ENCODE measurements at places on chromosomes 1 and 21.

- no peak for DNase-seq
These were observed 106.7 kb downstream of the MIS18A start for GRCh38 chr21:32172106-32172505.

- no peak for DNase-seq
These were observed 1.6 kb downstream of the CNIH4 start for GRCh38 chr1:224358237-224358636.

- no peak for DNase-seq
These were observed 43.5 kb upstream of the ADARB1 start for GRCh38 chr21:45030682-45031570.

GRCh38 chr1:15667362-15667761, 16.8 kb upstream of the PLEKHM2 start:
- DNase-seq = no peak

DNA sequence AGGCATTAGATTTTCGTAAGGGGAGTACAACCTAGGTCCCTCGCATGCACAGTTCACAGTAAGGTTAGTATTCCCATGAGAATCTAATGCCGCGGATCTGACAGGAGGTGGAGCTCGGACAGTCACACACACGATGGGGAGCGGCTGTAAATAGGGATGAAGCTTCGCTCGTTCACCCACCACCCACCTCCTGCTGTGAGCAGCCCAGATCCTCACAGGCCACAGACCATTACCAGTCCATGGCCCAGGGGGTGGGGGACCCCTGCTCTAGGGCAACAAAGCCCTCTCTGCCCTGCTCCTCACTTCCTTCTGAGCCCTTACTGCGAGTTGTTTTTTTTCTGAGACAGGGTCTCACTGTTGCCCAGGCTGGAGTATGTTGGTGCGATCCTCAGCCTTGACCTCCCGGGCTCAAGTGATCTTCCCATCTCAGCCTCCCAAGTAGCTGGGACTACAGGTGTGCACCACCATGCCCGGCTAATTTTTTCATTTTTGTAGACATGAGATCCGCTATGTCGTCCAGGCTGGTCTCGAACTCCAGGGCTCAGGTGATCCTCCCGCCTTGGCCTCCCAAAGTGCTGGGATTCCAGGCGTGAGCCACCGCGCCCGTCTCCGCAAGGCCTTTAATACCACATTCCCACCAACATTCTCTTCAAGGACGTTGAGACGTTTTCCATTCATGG, 21.3 kb downstream of the TRPM2 start:
- no peak for DNase-seq

GRCh38 chr1:243179720-243180119, 75.4 kb downstream of the CEP170 start:
- DNase-seq = no peak

DNA sequence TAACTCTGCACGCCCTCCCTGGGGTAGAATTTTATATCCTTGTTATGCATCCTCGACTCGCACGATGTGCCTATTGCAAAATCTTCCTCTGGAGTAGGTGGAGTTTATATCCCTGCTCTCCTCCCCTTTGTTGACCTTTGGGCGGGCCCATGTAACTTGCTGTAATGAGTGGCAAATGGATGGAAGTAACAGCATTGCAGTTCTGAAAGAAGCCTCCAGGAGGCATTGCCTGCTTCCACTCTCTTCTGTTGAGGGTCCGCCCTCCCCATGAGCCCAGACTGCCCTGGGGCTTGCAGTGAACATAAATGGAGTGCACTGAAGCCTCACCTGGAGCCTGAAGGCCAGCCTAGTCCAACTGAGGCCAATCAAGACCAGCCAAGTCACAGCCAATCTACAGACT, 62.2 kb upstream of the GRIK3 start:
- DNase-seq = peak; percentile 11

DNA sequence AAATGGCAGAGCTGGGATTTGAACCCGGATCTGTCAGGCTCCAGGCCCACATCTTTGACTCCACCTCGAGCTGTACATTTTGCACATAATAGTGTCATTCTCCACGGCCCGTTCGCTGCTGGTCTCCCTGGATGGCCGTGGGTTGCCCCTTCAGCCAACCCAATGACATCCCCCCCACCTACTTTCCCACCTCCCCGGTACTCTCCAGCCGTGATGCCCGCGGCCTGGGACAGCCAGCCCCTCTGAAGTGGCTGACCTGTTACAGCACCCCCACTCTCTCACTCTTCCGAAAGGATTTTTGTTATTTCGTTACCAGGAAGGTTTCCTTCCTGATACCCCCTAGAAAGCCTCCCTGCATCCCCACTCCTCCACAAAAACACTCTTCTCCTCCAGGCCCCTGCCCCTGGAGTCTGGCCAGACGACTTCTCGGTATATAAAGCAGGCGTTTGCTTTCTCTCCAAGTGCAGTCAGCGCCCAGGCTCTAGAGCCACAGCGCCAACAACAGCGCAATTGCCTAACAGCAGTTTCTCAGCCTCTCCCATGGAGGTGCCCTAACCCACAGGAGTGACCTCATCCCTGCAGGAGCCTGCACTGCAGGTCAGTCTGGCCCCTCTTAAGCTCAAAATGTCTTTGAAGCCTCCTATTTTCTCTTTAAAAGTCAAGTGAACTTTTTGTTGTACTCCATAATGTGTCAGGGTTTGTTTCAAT, 14.5 kb upstream of the GJB5 start:
- DNase-seq = no peak

GRCh38 chr1:92374223-92374622, 75.4 kb downstream of the RPAP2 start:
- no peak for DNase-seq

DNA sequence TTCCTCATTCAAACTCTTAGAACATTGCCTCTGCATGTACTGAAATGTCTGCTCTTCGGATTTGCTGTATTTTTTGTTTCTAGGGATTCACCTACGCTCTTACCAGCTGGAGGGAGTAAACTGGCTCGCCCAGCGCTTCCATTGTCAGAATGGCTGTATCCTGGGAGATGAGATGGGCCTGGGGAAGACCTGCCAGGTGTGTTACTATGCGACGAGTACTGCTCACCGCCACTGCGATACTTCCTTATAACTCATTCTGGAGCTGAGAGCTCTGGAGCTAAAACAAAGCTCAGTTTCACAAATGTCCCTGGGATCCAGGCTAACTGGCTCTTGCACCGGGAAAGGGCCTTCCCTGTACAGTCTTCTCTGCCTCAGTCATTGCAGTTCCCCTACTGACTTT, 10.1 kb downstream of the CHD1L start:
- no peak for DNase-seq

DNA sequence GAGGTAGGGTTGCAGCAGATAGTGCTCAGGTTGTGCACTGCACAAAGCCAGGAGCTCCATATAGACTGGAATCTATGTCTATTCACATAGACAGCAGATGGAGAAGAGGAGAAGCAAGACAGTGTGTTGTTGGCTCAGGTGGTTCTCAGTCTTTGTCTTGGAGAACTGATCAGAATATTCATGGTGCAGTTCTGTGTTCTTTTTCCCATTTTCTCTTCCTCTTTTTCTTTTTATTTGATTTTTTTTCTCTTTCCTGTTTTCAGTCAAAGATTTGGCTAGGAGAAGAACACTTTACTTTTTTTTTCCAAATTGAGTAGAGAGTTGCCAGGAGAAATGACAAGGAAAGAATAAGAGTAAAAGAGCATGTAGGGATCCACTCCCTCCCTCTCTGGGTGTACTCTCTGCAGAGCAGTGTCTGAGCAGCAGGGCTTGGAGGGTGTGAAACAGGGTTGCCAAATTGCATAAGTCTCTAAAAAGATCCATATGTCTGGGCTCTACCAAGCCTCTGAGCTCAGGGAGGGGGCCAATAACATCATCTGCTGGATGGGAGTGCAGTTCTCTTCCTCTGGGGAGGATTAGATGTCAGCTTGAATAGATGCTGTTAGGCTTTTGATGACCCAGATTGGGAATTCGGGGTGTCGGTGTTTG, 8.7 kb upstream of the CD34 start:
- DNase-seq = no peak

- DNase-seq = no peak
These were observed 7.5 kb downstream of the TRAPPC10 start for GRCh38 chr21:44019568-44019958.

DNA sequence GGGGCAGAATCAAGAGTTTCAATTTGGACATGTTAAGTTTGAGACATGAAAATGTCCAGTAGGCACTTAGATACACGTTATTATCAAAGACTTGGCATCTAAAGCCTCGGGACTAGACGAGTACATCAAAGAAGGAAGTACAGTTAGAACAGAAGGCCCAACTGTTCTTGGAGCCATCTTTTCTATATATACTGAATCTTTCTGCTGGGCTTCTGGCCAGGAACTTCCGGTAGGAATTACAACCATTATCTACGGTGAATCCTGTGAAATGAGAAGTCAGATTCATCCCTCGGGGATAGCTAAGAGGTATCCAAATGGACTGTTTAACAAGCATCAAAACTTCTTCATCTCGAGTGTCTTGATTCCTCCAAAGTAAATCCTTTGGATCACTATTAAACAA, 34.4 kb upstream of the NRDC start:
- no peak for DNase-seq

GRCh38 chr1:222454782-222455181, 93.1 kb downstream of the HHIPL2 start:
- no peak for DNase-seq

GRCh38 chr1:203512848-203513584, 19.1 kb downstream of the OPTC start:
- DNase-seq = peak; percentile 77
